ENCODE measurements at places on chromosomes 3 and 15.

GRCh38 chr3:134299185-134299887, 48.7 kb upstream of the RYK start:
- DNase-seq = no peak

GRCh38 chr3:111848283-111848682, 10.8 kb upstream of the PHLDB2 start:
- no peak for DNase-seq

- no peak for DNase-seq
These were observed 253 bp downstream of the IFT80 start for GRCh38 chr3:160398820-160399124.

DNA sequence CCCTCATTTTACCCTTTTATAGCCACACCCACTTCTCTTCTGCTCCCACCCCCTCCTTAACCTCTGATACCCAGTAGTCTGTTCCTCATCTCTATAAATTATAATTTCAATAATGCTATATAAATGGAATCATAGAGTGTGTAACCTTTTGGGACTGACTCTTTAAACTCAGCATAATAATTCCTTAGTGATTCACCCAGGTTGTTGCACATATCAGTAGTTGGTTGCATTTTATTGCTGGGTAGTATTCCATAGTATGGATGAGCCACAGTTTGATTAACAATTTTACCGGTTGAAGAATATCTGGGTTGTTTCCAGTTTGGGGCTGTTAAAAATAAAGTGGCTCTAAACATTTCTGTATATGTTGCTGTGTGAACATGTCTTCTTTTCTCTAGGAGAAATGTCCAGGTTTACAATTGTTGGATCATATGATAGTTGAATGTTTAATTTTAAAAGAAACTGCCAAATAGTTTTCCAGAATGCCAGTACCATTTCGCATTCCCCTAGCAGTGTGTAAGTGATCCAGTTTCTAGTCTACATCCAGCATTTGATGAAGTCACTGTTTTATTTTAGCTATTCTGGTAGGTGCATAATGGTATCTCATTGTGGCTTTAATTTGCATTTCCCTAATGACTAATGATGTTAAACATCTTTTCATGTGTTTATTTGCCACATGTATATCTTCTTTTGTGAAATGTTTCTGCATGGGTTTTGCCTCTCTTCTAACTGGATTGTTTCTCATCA, 68.5 kb downstream of the VPS8 start:
- DNase-seq = no peak

DNA sequence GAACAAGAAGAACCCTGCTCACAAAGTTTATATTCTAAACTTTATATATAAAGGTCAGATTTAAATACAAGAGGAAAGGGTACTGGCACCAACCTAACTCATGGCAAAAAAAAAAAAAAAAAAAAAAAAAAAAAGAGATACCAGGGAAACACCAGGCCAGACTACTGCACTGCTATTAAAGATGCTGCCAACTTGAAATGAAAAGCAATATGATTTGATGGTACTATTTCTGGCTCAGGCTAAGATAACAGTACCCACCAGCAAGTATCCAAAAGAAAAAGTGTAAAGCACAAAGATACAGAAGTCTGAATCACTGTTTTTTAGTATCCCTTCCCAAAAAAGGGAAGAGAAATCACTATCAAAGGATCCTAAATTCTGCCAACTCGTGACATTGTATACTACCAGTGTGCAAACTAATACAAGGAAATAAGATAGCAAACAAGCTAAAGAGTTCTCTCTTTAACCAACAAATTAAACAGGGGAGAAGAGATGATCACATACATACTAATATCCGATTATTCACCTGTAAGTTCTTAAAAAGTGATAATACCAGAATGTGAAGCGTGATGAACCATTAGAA, 28.4 kb downstream of the PEAK1 start:
- no peak for DNase-seq

- DNase-seq = no peak
These were observed 433 bp upstream of the MITF start for GRCh38 chr3:69738859-69739203.

DNA sequence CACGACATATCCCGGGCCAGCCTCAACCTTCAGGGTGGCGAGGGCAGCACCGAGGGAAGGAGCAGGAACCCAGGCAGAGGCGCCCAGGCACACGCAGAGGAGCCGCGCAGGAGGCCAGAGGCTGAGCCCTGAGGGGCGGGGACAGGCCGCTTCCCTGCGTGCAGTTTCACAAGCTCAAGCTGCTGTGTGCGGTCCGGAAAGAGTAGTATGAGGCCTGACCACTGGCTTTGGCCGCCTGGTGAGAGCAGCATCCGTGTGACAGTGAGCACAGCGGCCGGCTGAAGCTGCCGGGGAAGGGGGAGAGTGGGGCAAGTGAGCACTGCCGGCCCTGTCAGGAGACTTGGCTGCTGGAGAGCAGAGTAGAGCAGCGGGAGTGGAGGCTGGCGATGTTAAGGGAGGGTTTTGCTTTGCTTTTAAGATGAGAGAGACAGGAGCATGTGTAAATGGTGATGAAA, 8.7 kb downstream of the ZDHHC19 start:
- no peak for DNase-seq

- no peak for DNase-seq
These were observed 52.2 kb downstream of the AQP9 start for GRCh38 chr15:58190419-58190818.

- DNase-seq = no peak
These were observed 2.3 kb downstream of the MELTF start for GRCh38 chr3:197027151-197027895.

GRCh38 chr15:89569090-89569745, 6.1 kb upstream of the TICRR start:
- DNase-seq = no peak

GRCh38 chr15:89363133-89363532, 28.5 kb upstream of the POLG start:
- DNase-seq = no peak

DNA sequence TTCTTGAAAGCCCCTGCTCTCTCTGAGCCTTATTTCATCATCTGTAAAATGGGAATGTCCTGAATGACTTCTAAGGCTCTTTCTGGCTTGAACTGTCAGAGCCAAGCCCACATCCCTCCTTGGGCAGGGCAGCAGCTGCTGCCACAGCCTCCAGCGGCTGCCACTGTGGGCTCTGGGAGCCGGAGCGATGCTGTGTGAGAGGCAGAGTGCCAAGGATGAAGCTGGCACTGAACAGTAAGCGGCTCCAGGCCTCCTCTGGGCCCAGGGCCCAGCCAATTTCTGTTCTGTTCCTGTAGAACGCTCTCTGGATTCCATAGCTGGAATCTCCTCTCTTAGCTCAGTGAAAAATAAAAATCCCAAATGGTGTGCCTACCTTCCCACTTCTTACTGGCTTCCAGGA, 4.4 kb downstream of the CPLX3 start:
- DNase-seq = peak; percentile 47

- DNase-seq = no peak
These were observed 467.4 kb upstream of the BCHE start for GRCh38 chr3:166304584-166304983.

GRCh38 chr15:89346516-89347231, 12.1 kb upstream of the POLG start:
- DNase-seq = no peak

- DNase-seq = no peak
These were observed 50.6 kb downstream of the SERP1 start for GRCh38 chr3:150495563-150496168.

GRCh38 chr3:52128118-52128683, 26.0 kb downstream of the POC1A start:
- DNase-seq = no peak

- no peak for DNase-seq
These were observed 148.6 kb upstream of the CDIN1 start for GRCh38 chr15:36430726-36431265.

DNA sequence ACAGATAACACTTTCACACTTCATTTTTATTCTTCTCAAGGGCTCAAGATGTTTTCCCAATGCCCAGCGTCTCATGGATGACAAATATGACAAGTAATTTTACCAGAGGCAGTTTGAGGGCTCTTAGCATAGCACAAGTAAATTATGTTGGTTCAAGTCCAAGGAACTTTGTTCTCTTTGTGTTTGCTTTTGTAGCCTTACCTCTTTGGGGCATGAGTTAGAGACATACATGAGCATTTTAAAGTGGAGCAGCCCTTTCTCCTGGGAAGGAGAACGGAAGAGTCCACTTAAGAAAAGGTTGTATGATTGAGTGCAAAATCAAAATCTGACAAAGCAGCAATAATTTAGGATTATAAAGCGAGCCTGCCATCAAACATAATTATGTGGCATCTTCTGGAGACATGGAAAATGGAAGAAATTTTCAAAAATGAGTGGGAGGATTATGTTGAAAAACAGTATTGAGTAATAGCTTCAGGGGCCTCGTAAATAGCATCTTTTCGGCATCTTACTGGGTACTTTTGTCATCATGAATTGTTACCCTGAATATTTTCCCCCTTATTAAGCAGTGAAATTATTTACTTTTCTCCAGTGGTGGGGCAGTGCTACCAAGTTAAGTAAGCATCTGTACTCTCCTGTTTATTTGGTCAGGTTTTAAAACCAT, 65.9 kb downstream of the PGPEP1L start:
- DNase-seq = no peak

DNA sequence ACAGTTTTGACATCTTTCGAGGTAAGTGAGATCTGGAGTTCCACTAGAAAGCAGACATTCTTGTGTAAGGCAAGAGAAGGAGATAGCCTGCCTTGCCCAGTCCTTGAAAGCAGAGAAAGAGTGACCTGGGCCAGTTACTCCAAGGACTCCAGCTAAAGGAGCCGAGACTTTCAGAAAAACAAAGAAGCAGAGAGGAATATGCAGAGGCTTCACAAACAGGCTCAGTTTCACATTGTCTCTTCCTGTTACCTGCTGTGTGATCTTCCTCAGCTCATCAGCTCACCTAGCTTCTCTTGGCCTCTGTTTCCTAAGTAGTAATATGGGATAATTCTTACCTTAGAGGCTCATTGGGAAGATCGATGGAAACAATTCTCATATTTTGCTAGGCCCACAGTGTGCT, 81.0 kb downstream of the CDC25A start:
- no peak for DNase-seq

- DNase-seq = no peak
These were observed 29.9 kb upstream of the LRTM1 start for GRCh38 chr3:54957711-54958110.

- no peak for DNase-seq
These were observed 1277.6 kb downstream of the ZPLD1 start for GRCh38 chr3:103712320-103713008.

DNA sequence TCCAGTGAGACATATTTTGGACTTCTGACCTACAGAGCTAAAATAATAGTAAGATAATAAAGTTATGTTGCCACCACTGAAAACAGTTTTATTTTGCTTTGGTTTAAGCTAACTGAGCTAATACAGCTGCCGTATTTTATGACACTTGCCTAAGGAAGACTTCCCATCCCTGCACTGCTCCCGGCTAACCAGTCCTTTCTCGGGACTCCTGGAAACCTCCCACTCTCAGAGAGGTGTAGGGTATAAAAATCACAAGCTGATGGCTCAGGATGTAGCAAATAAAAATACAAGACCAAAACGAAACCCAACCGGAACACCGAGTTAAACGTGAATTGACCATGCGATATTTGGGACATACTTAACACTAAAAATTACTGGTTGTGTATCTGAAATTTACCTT, 448 bp upstream of the KBTBD12 start:
- no peak for DNase-seq

GRCh38 chr3:187101184-187102072, 37.9 kb downstream of the RPL39L start:
- DNase-seq = peak; percentile 5

GRCh38 chr3:174498638-174499037, 360.5 kb upstream of the NAALADL2 start:
- DNase-seq = no peak

- DNase-seq = no peak
These were observed 1.6 kb upstream of the FHIT start for GRCh38 chr3:61252836-61253235.

- DNase-seq = no peak
These were observed 23.7 kb downstream of the ESYT3 start for GRCh38 chr3:138457863-138458735.

DNA sequence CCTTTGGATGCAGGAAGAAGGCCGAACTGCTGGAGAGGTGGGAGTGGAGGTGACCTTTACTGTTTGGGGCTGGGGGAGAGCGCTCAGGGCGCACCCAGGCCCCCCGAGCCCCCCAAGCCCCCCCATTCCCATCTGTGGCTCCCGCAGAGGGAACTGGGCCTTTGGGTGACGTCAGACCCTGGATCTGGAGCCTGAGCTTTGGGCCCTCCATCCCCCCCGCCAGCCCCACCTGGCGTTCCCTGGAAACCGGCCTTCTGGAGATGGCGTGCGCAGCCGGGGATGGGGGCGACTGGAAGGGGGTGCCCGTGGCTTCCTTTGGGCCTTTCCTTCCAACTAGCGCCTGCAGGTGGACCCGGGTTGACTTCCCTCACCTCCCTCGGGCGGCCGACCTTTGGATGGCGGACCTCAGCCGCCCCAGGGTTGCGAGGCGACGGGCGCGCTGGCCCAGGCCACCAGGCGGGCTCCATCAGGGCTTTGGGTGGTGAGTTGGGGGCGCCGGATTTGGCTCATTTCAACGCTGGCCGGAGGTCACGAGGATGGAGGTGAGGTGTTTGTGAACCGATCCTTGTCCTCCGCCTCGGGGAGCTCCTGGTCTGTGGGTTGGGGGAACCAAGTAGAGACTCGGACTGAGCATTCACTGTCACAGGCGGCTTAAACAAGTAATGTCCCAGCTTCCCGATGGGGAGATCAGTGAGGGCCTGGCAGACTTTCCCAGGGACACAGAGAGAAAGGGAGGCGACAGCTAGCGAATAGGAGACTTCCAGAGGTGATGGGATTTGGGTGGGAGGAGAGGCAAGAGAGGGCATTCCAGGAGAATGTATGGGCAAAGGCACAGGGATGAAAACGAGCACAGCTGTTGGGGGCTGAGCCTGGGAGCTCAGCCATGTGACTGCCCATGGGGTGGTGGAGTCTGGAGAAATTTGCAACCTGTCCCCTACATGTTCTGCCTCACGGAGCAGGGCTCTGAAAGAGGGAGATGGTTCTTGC, 709 bp downstream of the SCAMP5 start:
- DNase-seq = no peak

DNA sequence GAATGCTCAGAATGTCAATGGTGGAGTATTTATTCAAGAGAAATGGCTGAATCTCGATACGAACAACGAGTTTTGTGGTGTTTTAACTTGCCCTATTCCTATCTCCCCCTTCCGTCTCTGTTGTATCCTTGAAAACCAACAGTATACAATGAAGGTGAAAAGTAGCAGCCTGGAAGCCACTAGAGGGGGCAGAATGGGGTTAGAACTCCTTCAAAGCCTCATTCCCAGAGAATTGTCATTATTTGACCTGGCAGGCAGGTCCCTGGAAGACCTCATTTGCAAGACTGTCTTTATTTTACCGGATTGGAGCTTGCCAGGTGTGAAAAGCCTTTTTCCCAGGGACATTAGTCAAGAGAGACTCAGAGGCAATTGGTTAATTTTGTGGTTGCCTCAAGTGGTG, 139.4 kb downstream of the LRRC28 start:
- no peak for DNase-seq

- no peak for DNase-seq
These were observed 162.0 kb downstream of the CHSY1 start for GRCh38 chr15:101089579-101090427.
